DND-41 (cell line): ENCODE measurements at places on chromosomes 3 and 15.

GRCh38 chr3:149592758-149593240 lies 65.0 kb downstream of the WWTR1 start:
- H3K4me1 ChIP-seq, result no peaks in the 10 kb centered on the region
- no peaks in the 10 kb centered on the region for H3K36me3 ChIP-seq
- no peaks in the 10 kb centered on the region for H3K27me3 ChIP-seq
- DNase-seq, result no peak
- no peak overlapping the region for H3K4me3 ChIP-seq
- no peak overlapping the region for H3K27ac ChIP-seq

DNA sequence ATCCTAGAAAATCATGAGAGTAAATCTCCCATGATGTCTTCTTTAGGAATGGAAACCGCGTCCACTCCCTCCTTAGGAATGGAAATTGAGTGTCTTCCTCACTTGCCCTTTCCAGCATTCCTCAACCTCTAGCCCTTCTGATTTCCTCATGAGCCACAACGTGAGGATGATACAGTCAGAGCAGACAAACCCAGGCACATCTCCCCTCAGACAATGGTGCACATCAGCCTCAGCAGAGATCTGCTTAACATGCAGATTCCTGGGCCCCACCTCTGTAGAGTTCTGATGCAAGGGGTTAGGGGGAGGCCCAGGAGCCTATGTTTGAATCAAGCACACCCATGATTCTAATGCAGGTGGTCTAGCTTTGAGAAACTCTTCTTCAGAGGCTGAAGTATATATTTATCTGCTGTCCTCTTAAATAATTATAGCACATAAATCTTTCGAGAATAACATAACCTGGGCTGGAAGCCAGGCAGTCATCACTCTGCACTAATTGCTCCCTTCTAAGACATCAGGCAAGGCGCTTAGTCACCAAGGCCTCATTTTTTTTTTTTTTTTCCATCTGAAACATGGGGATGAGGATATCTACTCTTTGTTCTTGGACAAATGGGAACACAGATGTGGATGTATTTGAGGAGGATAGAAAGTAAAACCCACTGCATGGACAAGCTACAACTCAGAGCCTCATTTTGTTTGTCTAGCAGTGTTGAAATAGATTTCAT lies 81.7 kb downstream of the PRICKLE2 start:
- H3K4me3 ChIP-seq, result no peak overlapping the region
- H3K4me1 ChIP-seq, result no peaks in the 10 kb centered on the region
- no peaks in the 10 kb centered on the region for H3K36me3 ChIP-seq
- H3K27me3 ChIP-seq, result no peaks in the 10 kb centered on the region

DNA sequence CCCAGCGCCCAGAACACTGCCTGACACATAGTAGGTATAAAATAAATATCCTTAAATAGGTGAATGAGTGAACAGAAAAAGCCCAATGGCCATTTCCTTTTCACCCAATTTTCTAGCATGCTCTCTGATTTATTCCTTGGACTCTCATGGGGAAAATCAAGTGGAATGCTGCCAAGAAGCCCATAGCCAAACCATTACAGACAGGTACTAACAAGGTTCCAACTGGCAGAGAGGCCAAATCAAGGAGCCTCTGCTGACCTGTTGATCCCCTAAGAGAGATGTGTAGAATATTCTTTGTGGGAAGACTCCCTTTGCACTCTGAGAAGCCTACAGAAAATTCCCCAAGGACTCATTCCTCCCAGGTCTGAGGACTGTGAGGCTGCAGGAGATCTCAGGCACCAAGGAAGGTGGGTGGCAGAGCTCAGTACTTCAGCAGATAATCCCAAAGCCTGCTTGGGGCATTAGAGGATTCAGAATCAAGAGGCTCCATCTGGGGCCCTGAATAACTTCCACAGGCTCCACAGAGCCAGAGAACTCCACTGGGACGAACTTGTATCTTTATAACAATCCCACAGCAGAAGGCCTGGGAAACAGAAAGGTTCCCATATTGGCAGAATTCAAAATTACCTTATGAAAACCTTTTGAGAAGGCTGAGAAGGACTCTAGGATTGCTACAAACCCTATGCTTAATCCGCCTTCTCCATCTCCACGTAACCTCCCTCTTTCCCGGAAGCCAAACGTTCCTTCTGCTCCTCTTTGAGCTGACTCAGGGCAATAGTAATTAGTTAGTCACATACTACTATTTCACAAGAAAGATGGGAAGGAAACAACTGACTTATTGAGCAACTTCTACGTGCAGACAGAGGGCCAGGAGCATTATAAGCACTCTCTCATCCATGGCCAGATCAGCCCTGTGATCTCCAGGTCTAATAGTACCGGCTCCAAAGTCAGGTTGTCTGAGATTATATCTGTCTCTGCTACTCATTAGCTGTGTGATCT lies 34.5 kb downstream of the PRICKLE2 start:
- no peak overlapping the region for H3K4me3 ChIP-seq
- H3K27ac ChIP-seq, result no peak overlapping the region

DNA sequence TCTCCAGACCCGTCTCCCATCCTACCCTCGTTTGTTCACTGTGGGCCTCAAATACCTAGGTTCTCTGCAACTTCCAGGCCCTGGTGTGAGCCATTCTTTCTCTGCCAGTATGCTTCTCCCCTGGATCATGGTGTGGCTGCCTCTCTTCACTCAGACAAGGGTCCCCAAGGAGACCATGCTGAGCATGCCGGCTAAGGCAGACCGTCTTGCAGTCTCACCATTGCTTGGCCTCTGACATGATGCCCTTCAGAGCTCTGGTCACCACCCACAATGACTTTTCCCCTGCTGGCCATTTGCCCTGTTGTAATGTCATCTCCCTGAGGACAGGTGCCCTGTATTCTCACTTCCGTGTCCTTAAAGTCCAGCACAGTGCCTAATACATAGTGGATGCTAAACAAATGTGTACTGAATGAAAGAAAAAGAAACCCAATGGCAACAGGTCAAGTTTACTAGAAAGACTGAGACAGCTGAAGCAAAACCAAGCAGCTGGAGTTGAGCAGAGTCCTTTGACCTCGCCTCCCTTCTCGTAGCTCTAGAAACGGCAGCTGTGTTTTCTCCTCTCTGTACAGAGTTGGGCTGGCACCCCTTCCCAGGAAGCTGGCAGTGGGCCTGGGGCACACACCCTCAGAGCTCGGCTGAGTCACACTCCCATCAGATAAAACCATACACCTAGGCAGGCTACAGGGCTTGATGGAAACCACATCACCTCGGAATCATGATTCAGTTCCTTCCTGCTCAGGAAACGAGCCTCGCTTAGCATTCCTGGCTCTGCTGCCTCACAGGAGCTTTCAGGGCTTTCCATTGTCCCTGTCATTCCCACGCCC lies 8.6 kb downstream of the TLR9 start:
- peaks cover 40% of the 10 kb centered on the region for H3K36me3 ChIP-seq
- no peak overlapping the region for H3K27ac ChIP-seq
- peak; percentile 60 for DNase-seq
- H3K27me3 ChIP-seq, result no peaks in the 10 kb centered on the region

DNA sequence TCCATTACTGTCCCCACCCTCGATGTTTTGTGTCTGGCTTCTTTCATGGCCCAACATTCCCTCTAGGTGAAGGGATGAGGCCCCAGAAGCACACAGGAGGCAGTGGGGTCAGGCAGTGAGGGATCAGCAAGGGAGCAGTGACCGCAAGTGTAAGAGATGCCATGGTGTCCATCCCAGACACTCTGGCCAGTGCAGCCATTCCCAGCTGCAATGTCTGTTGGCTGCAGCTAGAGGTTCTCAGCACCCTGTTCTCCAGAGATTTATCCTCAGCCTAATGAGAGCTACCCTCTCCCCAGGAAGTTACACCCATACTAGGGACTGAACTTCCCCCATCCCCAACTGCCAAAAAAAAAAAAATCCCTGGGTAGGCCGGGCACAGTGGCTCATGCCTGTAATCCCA lies 40.2 kb downstream of the TRANK1 start:
- H3K27me3 ChIP-seq, result no peaks in the 10 kb centered on the region
- H3K4me3 ChIP-seq, result no peak overlapping the region
- peaks cover 12% of the 10 kb centered on the region for H3K36me3 ChIP-seq
- H3K4me1 ChIP-seq, result peaks cover 82% of the 10 kb centered on the region

DNA sequence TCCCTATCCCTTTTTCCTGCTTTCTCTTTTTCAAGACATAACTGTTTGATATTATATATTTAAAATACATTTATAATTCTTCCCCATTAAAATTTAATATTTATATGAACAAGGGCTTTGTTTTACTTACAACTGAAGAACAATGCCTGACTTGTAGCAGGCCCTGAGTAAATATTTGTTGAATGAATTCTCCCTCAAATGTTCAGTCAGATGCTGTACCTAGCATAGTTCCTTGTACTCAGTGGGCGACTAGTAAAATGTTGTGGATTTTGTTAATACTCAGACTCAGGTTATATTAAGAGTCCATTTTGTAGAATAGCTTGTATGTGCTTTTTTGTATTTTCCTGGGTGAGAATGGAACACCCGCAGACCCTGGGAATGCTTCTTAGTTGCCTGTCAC lies 69.1 kb downstream of the SEC22A start:
- H3K27ac ChIP-seq, result no peak overlapping the region
- DNase-seq, result no peak
- peaks cover 19% of the 10 kb centered on the region; the same call in 1 of the 2 replicates for H3K36me3 ChIP-seq
- H3K27me3 ChIP-seq, result no peaks in the 10 kb centered on the region
- H3K4me1 ChIP-seq, result no peaks in the 10 kb centered on the region

DNA sequence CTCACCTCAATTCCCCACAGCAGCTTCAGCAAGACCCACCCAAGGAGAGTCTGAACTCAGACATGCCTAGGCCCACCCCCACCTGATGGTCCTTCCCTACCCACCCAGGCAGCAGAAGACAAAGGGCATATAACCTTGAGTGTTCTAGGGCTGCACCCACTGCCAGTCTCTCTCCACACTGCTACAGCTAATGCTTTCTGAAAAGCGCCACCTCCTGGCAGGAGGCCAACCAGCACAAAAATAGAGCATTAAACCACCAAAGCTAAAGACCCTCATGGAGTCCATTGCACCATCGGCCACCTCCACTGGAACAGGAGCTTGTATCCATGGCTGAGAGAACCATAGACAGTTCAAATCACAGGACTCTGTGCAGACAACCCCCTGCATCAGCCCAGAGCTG lies 11.3 kb upstream of the RPL39L start:
- H3K36me3 ChIP-seq, result no peaks in the 10 kb centered on the region
- DNase-seq, result peak; percentile 26
- H3K4me3 ChIP-seq, result no peak overlapping the region
- H3K27me3 ChIP-seq, result no peaks in the 10 kb centered on the region
- no peak overlapping the region for H3K27ac ChIP-seq

- no peaks in the 10 kb centered on the region for H3K36me3 ChIP-seq
- H3K27me3 ChIP-seq, result no peaks in the 10 kb centered on the region
These were observed 11.0 kb upstream of the ANKRD28 start for GRCh38 chr3:15808679-15809310.

GRCh38 chr15:57500979-57501576 lies 90.6 kb upstream of the MYZAP start:
- no peaks in the 10 kb centered on the region for H3K27me3 ChIP-seq
- DNase-seq, result no peak
- no peaks in the 10 kb centered on the region for H3K36me3 ChIP-seq
- no peaks in the 10 kb centered on the region for H3K4me1 ChIP-seq

- no peaks in the 10 kb centered on the region for H3K36me3 ChIP-seq
- no peaks in the 10 kb centered on the region for H3K4me1 ChIP-seq
- H3K27me3 ChIP-seq, result peaks cover 15% of the 10 kb centered on the region
- H3K4me3 ChIP-seq, result no peak overlapping the region
- DNase-seq, result no peak
- no peak overlapping the region for H3K27ac ChIP-seq
These were observed 97.1 kb downstream of the TMEM212 start for GRCh38 chr3:171940151-171940649.

- no peaks in the 10 kb centered on the region for H3K36me3 ChIP-seq
- H3K4me1 ChIP-seq, result no peaks in the 10 kb centered on the region
- no peak for DNase-seq
- H3K4me3 ChIP-seq, result no peak overlapping the region
- H3K27ac ChIP-seq, result no peak overlapping the region
These were observed 416.7 kb downstream of the ZBTB20 start for GRCh38 chr3:114730397-114730796.

DNA sequence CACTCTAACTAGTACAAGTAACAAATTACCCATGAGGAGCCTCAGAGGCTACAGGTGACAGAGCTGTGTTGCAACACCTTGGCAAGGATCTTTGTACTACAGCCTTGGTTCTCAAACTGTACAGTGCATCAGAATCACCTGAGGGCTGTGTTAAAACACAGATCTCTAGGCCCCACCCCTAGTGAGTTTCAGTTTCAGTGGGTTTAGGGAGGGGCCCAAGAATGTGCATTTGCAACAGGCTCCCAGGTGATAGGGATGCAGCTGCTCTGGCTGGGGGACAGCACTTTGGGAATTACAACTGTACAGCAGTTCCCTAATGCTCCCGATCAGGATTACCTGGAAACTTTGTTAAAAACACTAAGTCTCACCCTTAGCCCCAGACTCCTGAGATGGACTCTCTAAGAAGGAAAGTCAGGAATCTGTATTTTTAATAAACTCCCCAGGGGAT lies 66.1 kb upstream of the NR2F2 start:
- H3K27ac ChIP-seq, result no peak overlapping the region
- no peak overlapping the region for H3K4me3 ChIP-seq
- H3K36me3 ChIP-seq, result no peaks in the 10 kb centered on the region
- H3K4me1 ChIP-seq, result no peaks in the 10 kb centered on the region
- no peak for DNase-seq

DNA sequence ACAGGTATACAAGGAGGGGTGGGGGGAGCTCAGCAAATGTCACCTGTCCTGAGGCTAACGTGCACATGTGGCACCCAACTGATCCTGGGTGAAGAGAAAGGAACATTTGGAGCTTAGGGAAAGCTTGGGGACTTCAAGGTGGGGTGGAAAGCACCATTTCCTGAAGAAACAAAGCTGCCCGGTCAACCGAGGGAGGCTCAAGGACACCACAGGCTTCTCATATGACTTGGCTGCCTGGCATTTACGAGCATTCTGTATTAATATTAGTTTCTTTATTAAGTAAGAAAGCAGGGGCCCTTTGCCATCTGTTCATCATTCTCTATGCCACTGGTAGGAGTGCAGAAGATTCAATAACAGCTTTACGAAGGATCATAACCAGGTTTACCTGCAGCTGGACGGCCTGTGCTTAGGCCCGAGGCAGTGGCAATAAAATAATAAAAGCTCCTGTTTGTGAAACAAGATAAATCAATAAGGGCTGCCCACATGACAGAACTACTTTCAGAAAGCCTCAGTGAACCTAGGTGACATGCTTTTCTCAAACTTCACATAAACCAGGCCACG lies 54.0 kb downstream of the ETV5 start:
- H3K4me3 ChIP-seq, result no peak overlapping the region
- no peak for DNase-seq
- H3K27me3 ChIP-seq, result peaks cover 8% of the 10 kb centered on the region
- H3K36me3 ChIP-seq, result peaks cover 40% of the 10 kb centered on the region
- H3K27ac ChIP-seq, result no peak overlapping the region

DNA sequence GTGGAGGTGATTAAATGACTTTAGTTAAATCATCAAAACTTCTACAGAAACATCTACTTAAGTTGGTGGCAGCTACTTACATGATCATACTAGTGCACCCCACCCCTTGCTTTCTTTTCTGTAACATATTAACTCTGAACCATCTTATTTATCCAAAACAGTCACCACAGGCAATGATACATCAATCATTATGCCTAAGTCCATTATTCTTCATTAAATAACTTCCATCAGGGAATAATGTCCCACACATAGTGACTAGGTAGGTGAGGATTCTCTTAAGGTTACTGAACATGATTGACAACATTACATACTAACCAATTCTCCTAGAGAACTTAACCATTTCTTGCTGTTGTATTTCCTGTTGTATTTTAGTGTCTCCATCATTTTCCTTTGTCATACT lies 210.2 kb downstream of the NR1D2 start:
- H3K27ac ChIP-seq, result no peak overlapping the region
- no peak overlapping the region for H3K4me3 ChIP-seq
- H3K4me1 ChIP-seq, result no peaks in the 10 kb centered on the region
- no peaks in the 10 kb centered on the region for H3K27me3 ChIP-seq
